Stimulated activated CD8-positive, alpha-beta memory T cell treated with anti-CD3 and anti-CD28 coated beads, Interleukin-4, amount 100 ng/mL, for 48 hours (primary cell): ENCODE measurements at places on chromosomes 7 and 10.

- no peak for DNase-seq
Measured at GRCh38 chr10:127702271-127702670, 34.7 kb upstream of the FOXI2 start.

GRCh38 chr7:15478401-15478800 is 83.4 kb downstream of the AGMO start:
- no peak for DNase-seq

GRCh38 chr10:71797533-71798307 is 24.4 kb upstream of the VSIR start:
- no peak for DNase-seq

GRCh38 chr7:91013078-91013477 is 251.2 kb upstream of the FZD1 start:
- no peak for DNase-seq

DNA sequence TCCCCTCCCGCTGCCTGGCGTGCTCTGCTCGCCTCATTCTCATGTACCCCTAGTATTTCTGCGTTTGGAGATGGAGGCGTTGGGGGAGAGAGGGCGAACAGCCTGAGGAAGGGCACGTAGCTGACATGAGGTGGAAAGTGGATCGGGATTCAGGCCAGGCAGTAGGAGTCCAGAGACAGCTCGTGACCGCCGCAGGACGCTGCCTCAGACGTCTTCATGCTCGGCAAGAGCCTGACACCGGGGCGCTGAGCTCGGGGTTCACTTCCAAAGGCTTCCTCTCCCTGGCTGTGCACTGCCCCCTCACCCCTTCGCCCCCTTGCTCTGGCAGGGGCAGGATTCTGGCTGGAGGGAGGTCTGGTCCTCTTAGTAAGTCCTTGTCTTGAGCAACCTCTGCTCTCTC is 374.4 kb upstream of the MKI67 start:
- DNase-seq: no peak

DNA sequence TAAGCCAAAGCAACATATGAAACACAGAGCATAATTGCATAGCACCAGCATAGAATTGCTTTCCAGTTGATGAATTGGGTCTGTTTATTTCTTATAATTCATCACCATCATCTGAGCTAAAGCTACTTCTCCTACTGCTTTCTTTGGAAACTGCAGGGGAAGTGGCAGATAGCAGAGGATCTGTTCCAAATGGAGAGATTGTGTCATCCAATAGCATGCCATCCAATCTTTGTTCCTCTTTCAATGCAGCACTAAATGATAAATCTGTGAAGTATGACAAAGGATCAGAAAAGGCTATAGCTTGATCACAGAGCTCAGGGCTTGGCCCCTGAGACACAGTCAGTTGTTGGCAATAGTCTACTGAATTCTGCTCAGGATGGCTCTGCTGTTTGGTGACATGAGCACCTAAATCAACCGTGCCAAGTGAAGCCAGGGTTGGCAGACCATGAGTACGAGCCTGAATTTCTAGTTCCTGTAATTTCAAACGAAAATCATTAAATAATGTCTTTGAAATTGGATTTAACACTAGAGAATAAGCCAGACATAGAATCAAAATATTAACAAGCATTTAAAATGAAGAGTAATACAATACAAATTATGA is 90.0 kb downstream of the TFEC start:
- DNase-seq: no peak

DNA sequence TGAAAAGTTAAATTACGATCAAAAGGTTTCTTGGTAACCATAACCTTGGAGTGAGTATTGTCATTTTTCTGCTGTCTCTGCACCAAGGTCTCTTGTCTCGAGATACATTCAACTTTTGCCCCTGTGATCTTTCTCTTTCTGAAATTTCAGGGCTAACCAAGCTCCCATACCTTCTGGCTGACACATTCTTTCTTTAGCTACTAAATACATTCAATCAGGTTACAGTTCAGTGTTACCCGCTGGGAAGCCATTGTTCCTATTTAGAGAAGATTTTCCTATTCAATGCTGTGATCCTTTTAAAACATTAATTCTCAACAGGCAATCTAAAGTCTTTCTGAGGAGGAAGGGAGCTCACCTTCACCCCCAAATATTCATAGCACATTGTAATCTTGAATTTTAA is 22.9 kb upstream of the DMTF1 start:
- no peak for DNase-seq

- no peak for DNase-seq
Measured at GRCh38 chr10:118412132-118412760, 70.1 kb upstream of the FAM204A start.
